ENCODE measurements at places on chromosomes 2 and 18.

DNA sequence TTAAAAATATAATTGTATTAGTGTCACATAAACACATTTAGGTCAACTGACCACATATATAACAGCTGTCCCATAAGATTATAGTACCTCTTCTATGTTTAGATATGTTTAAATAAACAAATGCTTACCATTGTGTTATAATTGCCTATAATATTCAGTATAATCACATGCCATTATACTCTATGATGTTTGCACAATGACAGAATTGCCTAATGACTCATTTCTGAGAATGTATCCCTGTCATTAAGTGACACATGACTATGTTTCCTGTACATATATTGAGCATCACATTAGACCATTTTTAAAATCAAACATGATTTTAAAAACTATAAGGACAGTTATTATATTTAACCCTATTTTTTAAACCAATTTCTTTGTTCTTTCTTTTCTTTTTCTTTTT is 89.8 kb downstream of the HS6ST1 start:
- DNase-seq: no peak

GRCh38 chr2:232420463-232421188 is 14.0 kb downstream of the ALPG start:
- DNase-seq: no peak

DNA sequence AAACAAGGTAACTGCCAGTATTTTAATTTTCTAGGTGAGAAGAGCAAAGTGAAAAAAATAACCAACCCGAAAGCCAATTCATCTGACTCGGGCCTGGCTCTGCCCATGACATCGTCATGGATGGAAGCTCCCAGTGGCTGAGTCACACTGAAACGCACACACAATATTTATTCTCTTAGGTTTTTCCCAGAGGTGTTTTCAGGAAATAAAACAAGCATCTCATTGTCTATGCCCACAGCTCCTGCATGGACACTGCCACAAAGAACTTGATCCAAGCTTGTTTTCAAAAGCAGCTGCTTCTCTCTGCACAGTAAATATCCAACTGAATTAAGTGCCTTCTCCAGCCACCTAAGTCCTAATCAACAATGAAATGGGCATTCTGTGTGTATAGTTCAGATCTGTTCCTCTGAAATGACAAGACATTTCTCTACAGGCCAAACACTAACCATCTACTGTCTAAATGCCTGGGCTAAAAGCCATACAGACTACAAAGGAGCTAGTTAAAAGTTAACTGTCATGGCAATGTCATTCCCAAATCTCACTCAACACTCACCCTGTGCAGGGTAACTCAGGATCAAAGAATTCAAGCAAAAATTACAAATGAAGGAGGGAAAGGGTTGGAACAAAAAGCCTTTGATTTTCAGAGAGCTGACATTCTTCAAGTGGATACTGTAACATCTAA is 62.9 kb downstream of the RPL31 start:
- no peak for DNase-seq

GRCh38 chr18:42268186-42268725 is 313.2 kb downstream of the PIK3C3 start:
- no peak for DNase-seq

DNA sequence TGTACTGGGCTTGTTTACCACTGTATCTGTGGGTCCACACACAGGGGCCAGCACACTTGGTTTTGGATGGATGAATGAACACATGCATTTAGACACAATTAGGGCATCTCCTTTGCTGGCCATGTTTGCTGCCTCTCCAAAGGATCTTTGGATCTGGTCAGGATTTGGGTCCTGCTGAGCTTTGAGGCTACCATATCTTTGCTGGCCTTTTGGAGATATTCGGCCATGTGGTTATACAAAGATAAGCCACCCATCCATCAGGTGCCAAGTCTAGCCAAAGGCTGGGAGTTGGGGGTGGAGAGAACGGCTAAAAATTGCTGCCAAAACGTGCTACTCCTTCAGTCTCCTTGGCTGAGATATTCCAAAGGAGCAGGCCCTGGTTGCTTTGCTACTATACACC is 18.2 kb upstream of the FZD7 start:
- no peak for DNase-seq

GRCh38 chr2:173240083-173240482 is 114.6 kb upstream of the CDCA7 start:
- no peak for DNase-seq

- DNase-seq: no peak
These were observed 43.6 kb downstream of the SANBR start for GRCh38 chr2:61109291-61109690.

GRCh38 chr2:217743407-217743806 is 259.4 kb downstream of the TNS1 start:
- no peak for DNase-seq

- DNase-seq: no peak
These were observed 815.1 kb upstream of the RAB6C start for GRCh38 chr2:129164220-129164949.

DNA sequence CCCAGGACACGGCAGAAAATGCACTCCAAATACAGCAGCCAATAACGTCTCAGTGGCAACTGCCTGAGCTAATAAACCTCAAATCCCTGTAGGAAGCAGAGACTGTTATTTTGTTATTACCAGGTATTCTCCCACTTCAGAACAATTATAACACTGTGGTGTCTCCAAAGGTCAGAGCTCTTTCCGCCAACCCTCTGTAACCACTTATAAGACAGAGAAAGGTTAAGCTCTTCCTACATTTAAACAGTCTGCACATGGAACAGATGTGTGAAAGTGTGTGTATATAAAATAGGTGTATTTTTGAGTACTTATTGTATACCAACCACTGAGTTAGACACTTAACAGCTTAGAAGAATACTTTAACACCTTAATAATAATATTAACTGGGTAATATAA is 64.1 kb downstream of the FBXO15 start:
- DNase-seq: no peak

DNA sequence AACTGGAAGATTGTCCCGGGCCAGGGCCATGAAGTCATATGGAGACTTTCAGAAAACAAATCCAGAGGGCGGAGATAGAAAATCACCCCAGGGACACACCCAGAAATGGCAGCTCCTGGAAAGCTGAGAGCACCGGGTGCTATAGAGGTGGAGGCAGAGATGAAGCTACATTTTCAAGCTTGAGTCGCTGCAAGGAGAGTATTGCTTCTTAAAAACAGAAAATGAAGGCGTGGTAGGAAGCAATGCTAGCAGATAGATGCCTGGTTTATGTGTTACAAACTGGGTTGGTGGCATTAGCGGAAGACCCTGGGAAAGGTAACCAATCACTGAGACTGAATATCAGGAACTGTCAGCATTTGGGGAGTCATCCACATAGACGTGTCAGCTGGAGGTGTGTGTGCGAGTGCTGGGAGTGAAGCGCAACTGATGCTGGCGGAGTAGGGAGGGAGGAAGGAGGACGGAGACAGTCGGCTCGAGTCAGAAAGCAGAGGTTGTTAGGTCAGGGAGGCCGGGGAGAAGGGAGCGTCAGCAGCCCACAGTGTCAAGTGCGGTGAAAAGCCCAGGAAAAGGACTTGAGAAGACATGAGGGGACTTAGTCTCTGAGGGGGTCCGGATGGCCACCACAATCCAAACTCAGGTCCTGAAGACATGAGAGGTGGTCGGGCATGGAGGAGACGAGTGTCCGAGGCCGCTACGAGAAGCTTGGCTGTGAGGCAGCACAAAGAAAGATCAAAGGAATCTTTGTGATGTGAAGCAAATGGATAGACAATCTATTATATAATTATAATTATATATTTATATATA is 45.4 kb downstream of the C18orf63 start:
- no peak for DNase-seq

- no peak for DNase-seq
These were observed 46.3 kb upstream of the RTN4 start for GRCh38 chr2:55096586-55096985.

DNA sequence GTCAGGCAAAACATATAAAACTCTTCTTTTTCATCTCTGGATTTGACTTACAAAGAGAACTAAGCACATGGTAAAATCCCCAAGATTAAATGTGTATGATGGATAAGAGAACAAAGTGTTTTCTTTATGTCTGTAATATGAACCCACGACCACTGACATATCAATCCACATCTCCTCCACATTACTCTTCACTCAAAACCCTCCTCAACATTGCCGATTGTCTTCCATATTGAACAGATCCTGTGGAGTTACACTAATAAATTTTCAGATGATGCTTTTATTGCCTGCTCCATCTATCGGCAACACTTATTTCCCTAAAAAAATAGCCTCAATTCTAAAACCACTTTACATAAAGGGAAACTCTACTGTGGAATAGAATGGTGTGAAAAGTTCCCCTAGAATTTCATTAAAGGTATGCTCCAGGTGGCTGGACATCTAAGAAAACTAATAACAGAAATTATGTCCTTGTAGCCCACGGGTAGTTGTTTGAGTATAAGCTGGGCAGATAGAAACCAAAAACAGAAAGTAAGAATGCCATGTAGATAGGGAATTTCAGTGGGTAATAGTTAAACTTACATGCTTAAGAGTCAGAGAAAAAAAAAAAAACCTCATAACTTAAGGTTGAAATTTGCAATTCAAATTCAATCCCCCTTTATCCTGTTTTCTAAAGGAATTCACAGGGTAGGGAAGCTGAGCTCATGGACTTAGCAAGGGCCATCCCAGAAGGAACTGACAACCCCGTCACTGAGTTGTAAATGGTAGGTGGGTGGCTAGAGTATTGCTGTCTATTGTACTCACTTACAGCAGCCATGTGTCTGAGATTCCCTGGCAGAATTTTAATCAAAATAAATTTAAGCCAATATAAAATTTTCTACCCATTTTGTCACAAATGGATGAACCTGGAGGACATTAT is 305.4 kb upstream of the LYPD1 start:
- no peak for DNase-seq

DNA sequence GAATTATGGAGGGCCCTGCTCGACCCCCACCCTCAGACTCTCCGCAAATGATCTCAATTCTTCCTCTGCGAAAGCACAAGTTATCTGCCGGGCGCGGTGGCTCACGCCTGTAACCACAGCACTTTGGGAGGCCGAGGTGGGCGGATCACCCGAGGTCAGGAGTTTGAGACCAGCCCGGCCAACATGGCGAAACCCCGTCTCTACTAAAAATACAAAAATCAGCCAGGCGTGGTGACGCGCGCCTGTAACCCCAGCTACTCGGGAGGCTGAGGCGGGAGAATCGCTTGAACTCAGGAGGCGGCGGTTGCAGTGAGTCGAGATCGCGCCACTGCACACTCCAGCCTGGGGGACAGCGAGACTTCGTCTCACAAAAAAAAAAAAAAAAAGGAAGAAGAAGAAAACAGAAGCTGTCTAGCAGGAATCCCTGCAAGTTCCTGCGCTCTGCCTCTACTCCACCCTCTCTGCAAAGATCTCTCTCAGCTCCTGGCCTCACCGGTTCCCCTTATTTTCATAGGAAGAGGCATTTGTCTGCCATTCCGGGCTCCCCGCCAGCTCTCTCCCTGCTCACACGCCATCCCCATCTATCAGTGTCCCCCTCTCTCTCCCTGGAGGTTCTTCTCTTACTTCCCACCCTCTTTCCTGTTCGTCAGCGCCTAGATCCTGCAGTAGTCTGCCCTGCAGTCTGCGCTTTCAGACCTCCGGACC is 13.5 kb upstream of the COLEC12 start:
- DNase-seq: no peak

DNA sequence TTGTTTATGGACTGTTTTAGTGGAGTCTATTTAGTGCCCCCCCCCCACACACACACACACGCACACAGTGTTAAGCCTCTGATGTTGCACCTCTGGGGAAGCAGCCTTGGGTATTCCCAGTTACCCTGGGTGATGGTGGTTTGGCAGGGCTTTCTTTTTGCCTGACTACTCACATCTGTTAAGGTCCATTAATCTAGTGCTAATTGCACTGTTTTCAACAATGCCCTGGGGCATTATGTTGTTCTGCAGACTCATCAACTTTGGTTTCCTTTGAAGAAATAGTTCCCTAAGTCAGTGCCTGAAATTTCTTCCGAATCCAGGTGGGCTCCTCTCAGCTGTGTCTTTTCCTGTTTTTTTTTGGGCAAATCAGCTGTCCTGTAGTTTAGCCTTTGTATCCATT is 34.7 kb downstream of the SPOPL start:
- DNase-seq: no peak

DNA sequence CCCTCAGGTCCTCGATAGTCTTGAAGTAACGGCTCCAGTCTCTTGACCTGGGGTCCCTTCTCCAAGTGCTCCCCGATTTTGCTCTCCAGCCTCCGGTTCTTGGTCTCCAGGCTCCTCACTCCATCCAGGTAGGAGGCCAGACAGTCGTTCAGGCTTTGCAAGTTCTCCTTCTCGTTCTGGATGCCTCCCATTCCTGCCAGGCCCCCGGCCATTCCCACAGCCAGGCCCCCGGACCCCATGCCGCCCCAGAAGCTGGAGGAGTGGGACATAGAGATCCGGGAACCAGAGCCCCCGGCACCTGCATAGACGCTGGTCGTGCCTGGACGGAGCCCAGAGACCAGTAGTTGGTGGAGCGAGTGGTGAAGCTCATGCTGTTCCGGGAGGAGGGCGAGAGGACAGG is 29.0 kb upstream of the RAB31 start:
- DNase-seq: no peak

DNA sequence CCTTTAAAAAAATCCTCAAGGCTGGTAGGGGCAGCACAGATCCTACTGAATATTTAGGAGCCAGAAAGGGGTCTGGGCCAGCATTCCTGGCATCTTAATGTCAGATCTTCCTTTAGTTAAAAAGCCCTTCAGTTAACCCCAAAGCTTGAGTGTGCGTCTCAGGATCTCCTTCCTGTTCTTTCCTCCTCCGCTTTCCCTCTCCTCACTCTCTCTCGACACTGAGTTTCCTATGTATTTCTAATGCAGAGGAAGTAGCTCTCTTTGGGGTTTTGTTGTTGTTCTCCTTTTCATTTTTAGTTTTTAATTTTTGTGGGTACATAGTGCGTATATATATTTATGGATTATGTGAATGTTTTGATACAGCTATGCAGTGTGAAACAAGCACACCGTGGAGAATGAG is 109.9 kb upstream of the COPS8 start:
- no peak for DNase-seq

DNA sequence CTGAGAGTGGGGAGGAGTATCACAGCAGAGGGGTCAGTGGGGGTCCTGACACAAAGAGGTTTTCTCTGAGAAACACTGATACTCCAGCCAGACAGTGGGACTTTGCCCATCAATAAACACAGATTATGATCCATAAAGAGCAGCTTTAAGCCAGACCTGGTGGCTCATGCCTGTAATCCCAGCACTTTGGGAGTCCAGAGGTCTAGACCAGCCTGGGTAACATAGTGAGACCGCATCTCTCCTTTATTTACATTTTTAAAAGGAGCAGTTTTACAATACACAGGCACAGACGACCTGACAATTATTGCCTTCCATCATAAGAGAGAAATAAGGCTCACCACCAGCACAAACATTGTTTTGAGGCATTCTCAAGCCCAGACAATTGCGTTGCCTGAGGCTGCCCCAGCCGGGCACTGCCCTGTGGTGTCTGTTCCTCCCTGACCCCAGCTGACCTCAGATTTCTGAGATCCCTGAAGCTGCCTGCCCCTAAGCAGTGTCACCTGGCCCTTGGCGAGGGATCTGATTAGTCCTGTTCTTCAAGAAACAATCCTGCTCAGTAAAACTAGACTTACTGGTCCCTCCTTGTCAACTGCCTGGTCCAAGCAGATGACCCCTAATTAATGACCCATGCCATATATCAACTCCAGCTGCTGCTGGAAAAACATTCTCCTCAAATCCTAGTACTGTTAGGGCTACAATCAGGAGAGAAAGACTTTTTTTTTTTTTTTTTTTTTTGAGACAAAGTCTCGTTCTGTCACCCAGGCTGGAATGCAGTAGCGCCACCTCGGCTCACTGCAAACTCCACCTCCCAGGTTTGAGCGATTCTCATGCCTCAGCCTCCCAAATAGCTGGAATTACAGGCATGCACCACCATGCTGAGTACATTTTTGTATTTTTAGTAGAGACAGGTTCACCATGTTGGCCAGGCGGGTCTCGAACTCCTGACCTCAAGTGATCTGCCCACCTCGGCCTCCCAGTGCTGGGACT is 59.4 kb upstream of the SOS1 start:
- no peak for DNase-seq
